ENCODE measurements at places on chromosomes 6 and 20.

DNA sequence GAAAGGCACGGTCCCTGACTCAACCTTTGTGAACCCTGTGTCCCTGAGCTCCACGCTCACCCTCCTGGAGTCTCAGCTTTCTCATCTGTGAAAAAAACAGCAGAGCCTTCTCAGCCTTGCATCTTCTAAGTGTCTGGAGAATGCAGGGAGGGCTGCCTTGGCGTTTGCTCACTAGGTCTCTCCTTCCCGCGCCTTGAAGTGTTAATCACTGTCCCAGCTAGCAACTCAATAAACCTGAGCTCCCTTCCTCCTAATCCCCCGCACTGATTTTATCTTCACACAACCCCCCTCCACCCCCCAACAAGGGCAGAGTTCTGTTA, 34.9 kb upstream of the FOXC1 start:
- no peak for DNase-seq
- H3K27ac ChIP-seq = no peak overlapping the region
- no peak overlapping the region for H3K4me3 ChIP-seq
- H3K36me3 ChIP-seq = no peaks in the 10 kb centered on the region
- no peaks in the 10 kb centered on the region for H3K27me3 ChIP-seq

- H3K4me3 ChIP-seq = no peak overlapping the region
- H3K27me3 ChIP-seq = no peaks in the 10 kb centered on the region
- no peaks in the 10 kb centered on the region for H3K36me3 ChIP-seq
- no peak for DNase-seq
- no peaks in the 10 kb centered on the region for H3K4me1 ChIP-seq
- H3K27ac ChIP-seq = no peak overlapping the region
These were observed 22.8 kb upstream of the SLC23A2 start for GRCh38 chr20:5024103-5024502.

DNA sequence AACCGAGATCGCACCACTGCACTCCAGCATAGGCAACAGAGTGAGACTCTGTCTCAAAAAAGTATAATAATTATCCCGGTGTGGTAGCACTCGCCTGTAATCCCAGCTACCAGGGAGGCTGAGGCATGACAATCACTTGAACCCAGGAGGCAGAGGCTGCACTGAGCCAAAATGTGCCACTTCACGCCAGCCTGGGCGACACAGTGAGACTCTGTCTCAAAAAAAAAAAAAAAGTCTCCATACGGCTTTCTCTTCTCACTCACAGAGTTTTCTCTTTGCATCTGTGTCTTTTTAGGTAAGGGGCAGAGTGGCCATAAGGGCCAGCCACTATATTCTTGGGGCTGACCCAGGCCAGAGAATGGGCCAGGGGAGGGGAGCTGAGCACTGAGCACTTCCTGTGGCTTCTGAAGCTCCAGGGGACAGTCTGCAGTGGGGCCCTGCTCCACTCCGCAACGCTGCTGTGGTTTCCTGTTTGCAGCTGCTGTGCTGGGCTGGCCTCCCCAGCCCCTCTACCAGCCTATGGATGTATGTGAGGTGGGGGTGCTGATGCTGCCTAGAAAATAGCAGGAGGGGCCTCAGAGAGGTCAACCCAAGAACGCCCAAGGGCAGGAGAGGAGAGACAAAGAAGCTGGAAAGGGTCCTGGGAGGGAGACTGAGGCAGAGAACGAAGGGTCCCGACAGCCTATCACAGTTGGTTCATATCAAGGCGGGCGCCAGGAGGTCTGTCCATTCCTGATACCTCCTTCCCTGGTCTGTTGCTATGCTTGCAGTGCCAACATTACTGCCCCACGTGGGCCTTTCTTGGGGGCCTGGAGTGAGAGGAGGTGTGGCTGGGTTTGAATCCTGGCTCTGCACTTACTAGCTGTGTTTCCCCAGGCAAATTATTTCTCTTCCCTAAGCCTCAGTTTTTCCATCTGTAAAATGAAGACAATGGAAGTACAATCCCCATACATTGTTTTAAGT, 16.0 kb downstream of the SLA2 start:
- H3K4me3 ChIP-seq = peak overlapping the region; percentile 20
- no peaks in the 10 kb centered on the region for H3K27me3 ChIP-seq
- H3K4me1 ChIP-seq = peaks cover 44% of the 10 kb centered on the region
- H3K36me3 ChIP-seq = peaks cover 77% of the 10 kb centered on the region
- peak; percentile 16 for DNase-seq

- H3K36me3 ChIP-seq = no peaks in the 10 kb centered on the region
- no peak overlapping the region for H3K27ac ChIP-seq
These were observed 87.8 kb downstream of the GMDS start for GRCh38 chr6:2157441-2158127.

DNA sequence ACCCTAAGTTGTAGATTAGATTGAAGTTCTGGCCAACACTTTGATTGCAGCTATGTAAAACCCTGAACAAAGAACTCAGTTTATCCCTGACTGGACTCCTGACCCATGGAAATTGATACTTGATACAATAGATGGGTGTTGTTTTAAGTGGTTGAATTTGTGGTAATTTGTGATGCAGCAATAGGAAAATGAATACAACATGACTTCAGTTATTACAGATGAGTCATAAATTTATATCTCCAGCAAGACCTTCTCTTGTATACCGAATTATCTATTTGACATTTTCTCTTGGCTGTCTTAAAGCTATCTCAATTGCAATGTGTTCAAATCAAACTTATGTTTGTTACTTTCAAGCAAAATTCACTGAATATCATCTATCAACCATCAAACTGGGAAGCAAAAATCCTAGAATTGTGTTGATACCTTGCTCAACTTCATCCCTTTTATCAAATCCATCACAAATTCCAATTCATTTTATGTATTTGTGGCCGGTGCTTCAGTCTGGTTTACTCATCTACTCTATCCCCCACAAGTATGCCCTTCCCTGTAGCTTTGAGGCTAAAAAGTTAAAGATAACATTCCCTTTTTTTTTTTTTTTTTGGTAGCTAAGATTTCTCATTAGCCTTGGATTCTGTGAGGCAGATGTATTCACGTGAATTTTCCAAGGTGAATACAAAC, 129.4 kb upstream of the CENPW start:
- H3K4me1 ChIP-seq = no peaks in the 10 kb centered on the region
- no peaks in the 10 kb centered on the region for H3K36me3 ChIP-seq
- H3K27ac ChIP-seq = no peak overlapping the region
- H3K4me3 ChIP-seq = no peak overlapping the region
- no peaks in the 10 kb centered on the region for H3K27me3 ChIP-seq
- DNase-seq = no peak

DNA sequence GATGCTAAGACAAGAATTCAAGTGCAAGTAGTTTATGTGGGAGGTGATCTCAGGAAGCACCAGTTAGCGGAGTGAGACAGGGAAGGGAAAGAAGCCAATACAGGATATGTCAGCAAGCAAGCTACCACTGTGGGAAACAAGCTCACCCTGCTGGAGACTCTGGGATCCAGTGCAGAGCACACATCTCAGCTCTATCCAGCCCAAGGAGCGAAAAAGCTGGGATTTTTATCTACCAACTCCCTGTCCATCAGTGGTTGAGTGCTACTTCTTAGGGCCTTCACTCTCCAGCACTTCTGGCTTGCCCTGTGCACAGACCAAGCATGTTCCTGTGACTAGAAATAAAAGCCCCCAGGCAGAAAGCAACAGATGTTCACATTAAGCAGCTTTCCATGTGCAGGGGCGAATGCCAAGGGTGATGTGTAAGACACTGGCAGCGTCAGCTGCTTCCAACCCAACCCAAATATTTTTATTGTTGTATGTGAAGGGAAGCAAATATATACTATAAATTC, 10.8 kb upstream of the RNF24 start:
- H3K27me3 ChIP-seq = no peaks in the 10 kb centered on the region
- H3K4me1 ChIP-seq = no peaks in the 10 kb centered on the region
- no peak overlapping the region for H3K4me3 ChIP-seq
- DNase-seq = no peak
- H3K27ac ChIP-seq = no peak overlapping the region
- H3K36me3 ChIP-seq = no peaks in the 10 kb centered on the region

DNA sequence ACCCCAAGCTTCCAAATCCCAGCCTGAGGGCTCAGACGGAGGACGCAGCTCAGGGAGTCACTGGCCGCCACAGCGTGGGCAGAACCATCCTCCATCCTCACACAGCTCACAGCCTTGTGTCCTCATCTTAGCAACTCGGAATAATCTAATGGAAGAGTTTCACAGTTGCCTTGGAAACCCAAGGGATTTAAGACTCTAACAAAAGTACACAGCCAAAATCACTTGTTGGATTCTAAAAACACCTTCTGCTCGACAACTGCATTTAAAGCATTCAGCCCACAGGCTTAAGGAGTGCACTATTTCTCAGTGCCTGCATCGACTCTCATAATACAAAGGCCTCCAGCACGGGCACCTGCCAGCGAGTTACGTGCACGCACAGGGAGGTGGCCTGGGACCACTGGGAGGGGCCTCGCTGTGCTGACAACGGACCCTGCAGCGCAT, 45.4 kb downstream of the ZBTB46 start:
- H3K4me3 ChIP-seq = no peak overlapping the region
- DNase-seq = no peak
- H3K27me3 ChIP-seq = no peaks in the 10 kb centered on the region
- H3K36me3 ChIP-seq = no peaks in the 10 kb centered on the region
- H3K4me1 ChIP-seq = peaks cover 23% of the 10 kb centered on the region
- no peak overlapping the region for H3K27ac ChIP-seq

- H3K36me3 ChIP-seq = no peaks in the 10 kb centered on the region
- no peaks in the 10 kb centered on the region for H3K4me1 ChIP-seq
- H3K27ac ChIP-seq = no peak overlapping the region
- no peak overlapping the region for H3K4me3 ChIP-seq
These were observed 242.8 kb upstream of the RGS17 start for GRCh38 chr6:153373869-153374268.

DNA sequence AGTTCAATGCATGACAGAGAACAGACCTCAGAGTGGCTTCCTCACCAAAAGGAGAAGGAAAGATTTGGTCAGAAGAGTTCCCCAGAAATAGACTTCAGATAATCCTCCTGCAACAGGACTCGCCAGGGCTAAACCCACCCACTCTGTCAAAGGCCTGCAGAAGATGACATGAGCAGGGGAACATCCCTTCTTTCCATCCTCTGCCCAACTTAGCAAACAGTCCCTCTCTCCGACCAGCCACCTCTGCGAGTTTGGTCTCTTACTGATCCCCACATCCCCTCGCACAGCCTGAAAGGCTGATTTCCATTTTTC, 7.5 kb downstream of the NFATC2 start:
- H3K4me1 ChIP-seq = peaks cover 94% of the 10 kb centered on the region
- peaks cover 30% of the 10 kb centered on the region for H3K36me3 ChIP-seq
- no peak for DNase-seq
- H3K27ac ChIP-seq = no peak overlapping the region
- no peaks in the 10 kb centered on the region for H3K27me3 ChIP-seq
- H3K4me3 ChIP-seq = no peak overlapping the region

- DNase-seq = no peak
- no peaks in the 10 kb centered on the region for H3K4me1 ChIP-seq
These were observed 101.6 kb downstream of the FOXF2 start for GRCh38 chr6:1491025-1491424.

GRCh38 chr6:10585209-10585845, 64.2 kb downstream of the GCNT2 start:
- H3K4me1 ChIP-seq = no peaks in the 10 kb centered on the region
- no peak overlapping the region for H3K4me3 ChIP-seq
- no peaks in the 10 kb centered on the region for H3K36me3 ChIP-seq
- H3K27ac ChIP-seq = no peak overlapping the region

GRCh38 chr6:93420163-93420795, 920 bp upstream of the EPHA7 start:
- H3K4me1 ChIP-seq = peaks cover 15% of the 10 kb centered on the region
- no peak overlapping the region for H3K27ac ChIP-seq
- H3K4me3 ChIP-seq = no peak overlapping the region
- no peaks in the 10 kb centered on the region for H3K36me3 ChIP-seq
- H3K27me3 ChIP-seq = peaks cover 64% of the 10 kb centered on the region

GRCh38 chr20:19095762-19096161, 116.7 kb upstream of the SLC24A3 start:
- no peaks in the 10 kb centered on the region for H3K27me3 ChIP-seq
- H3K36me3 ChIP-seq = no peaks in the 10 kb centered on the region
- H3K4me1 ChIP-seq = no peaks in the 10 kb centered on the region
- H3K4me3 ChIP-seq = no peak overlapping the region
- H3K27ac ChIP-seq = no peak overlapping the region

GRCh38 chr6:36360241-36361054, 23.8 kb upstream of the BNIP5 start:
- H3K27me3 ChIP-seq = no peaks in the 10 kb centered on the region
- H3K36me3 ChIP-seq = no peaks in the 10 kb centered on the region
- DNase-seq = peak; percentile 85
- no peak overlapping the region for H3K4me3 ChIP-seq

- peaks cover 6% of the 10 kb centered on the region for H3K36me3 ChIP-seq
- no peak overlapping the region for H3K4me3 ChIP-seq
- DNase-seq = no peak
- H3K4me1 ChIP-seq = peaks cover 5% of the 10 kb centered on the region
- no peaks in the 10 kb centered on the region for H3K27me3 ChIP-seq
- no peak overlapping the region for H3K27ac ChIP-seq
These were observed 174.1 kb downstream of the FARS2 start for GRCh38 chr6:5435449-5435848.

DNA sequence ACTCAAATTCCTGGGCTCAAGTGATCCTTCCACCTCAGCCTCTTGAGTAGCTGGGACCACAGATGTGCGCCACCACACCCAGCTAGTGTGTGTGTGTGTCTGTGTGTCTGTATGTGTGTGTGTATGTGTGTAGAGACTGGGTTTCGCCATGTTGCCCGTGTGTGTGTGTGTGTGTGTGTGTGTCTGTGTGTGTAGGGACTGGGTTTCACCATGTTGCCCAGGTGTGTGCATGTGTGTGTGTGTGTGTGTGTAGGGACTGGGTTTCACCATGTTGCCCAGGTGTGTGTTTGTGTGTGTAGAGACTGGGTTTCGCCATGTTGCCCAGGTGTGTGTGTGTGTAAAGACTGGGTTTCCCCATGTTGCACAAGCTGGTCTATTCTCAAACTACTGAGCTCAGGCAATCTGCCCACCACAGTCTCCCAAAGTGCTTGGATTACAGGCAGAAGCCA, 28.3 kb downstream of the CDK5RAP1 start:
- H3K36me3 ChIP-seq = peaks cover 38% of the 10 kb centered on the region
- peaks cover 48% of the 10 kb centered on the region for H3K4me1 ChIP-seq
- H3K27ac ChIP-seq = no peak overlapping the region
- H3K4me3 ChIP-seq = no peak overlapping the region

DNA sequence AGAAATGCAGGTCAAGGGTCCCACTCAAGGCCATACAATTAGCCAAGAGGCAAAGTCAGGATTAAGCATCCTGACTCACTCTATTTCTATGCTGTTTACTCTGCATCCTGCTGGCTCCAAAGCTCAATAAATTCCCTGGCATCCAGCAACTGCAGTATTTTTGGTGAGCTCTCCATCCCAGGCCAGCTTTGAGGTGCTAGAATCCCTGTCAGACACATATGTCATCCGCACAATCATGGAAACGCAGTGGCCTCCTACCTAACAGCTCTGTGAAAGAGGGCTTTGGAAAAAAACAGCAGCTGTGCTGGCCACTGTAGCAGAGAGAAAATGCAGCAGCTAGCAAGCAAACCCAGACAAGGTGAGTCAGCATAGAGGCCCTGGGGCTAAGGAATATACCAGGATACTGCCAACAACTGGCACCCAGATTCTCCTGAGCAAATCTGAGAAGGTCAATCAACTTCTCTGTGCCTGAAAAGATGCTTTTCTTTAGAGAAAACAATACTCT, 58.4 kb downstream of the ANKEF1 start:
- H3K4me3 ChIP-seq = no peak overlapping the region
- H3K4me1 ChIP-seq = no peaks in the 10 kb centered on the region
- no peaks in the 10 kb centered on the region for H3K27me3 ChIP-seq
- DNase-seq = no peak

- peak; percentile 6 for DNase-seq
- H3K4me1 ChIP-seq = peaks cover 10% of the 10 kb centered on the region
- no peak within 1 kb of the TSS for H3K27ac ChIP-seq
- peak within 1 kb of the TSS; percentile 47 for H3K4me3 ChIP-seq
These were observed at the start of gene PKIB for GRCh38 chr6:122609881-122610689. Gene PKIB (plus strand): TSS chr6:122610405. CDS start chr6:122717795, 107,390 bp downstream.

Data from CD4-positive, alpha-beta T cell (primary cell).